Activated T-cell treated with anti-CD3 and anti-CD28 coated beads, Interleukin-2, amount 50 U/mL, for 48 hours (primary cell): ENCODE measurements at places on chromosomes 2 and 18.
A peak's percentile ranks its signal among the peaks of the same experiment; 100 is the strongest.

GRCh38 chr18:49725809-49726674, 87.3 kb downstream of the ACAA2 start:
- DNase-seq: no peak

DNA sequence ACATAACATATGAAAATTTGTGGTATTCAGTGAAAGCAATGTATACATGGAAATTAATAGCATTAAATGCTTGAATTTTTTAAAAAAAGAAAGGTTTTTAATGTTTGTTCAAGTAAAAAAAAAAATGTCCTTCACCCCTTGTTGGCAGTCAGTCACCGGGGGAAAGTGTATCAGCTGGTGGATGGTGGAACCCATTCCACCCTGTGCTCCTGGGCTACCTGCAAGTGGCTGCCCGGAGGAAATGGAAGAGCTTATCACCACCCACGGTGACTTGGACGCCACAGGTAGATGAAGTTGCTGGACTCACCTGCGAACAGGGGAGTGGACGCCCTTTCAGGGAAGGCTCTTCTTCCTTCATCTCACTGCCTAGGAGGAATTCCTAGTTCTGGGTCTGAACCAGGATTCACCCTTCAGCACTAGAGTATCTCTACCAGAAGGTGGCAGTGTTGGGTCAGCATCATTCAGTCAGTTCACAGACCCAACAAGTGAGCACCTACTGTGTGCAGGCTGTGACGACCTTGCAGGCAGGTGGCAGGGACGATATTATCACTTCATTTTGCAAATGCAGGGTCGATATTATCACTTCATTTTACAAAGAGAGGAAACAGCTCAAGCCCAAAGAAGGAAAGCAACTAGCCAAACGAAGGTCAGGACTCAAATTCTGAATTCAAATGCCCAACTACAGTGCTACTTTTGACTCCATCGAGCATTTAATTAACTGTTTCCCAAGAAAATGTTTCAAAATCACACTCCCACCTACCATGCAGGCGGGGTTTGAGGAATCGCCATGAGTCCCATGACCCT, 35.8 kb downstream of the CIB4 start:
- DNase-seq: peak; percentile 46

GRCh38 chr2:23482607-23483006, 97.6 kb downstream of the KLHL29 start:
- no peak for DNase-seq

GRCh38 chr2:216183462-216183861, 74.3 kb downstream of the XRCC5 start:
- DNase-seq: no peak

GRCh38 chr2:30180226-30180625, 33.4 kb downstream of the YPEL5 start:
- no peak for DNase-seq
